ENCODE measurements at places on chromosomes 5 and 9. TPM values are rescaled to one million over a fixed set of nuclear protein-coding genes. Genes with fewer than 3 reads are reported as not detected.

FAM219A gene
- 28.8 TPM for total RNA-seq

LAMC3 gene
- 28.5 TPM for total RNA-seq

PRUNE2 gene
- total RNA-seq = 7.4 TPM

GARIN3 gene
- not detected for total RNA-seq

SPOCK1 gene
- 4.0 TPM for total RNA-seq

CORO2A gene
- 20.0 TPM for total RNA-seq

COL27A1 gene
- total RNA-seq = 13.7 TPM

RAB24 gene
- 36.3 TPM for total RNA-seq

PCDHGA2 gene
- 2.5 TPM for total RNA-seq

ADAMTS2 gene
- total RNA-seq = 16.4 TPM

DNA sequence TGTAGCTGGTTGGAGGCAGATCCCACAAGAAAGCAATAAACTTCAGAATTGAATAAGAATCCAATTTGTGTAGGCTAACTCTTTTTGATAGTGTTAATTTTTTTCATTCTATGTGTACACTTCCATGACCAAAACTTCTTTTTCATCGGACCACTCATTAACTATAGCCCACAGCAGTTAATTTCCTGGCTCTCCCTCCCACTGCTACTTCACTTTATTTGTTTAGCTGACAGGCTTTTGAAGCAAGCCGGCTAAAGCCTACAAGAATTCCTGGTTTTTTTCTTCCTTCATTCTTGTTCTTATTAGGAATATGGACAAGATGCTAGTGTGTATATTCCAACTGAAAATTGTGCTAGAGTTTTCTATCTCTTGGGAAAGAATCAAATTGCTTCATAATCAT lies 329.2 kb upstream of the CCNH start:
- no peak overlapping the region for H3K27ac ChIP-seq
- no peaks in the 10 kb centered on the region for H3K4me1 ChIP-seq
- no peaks in the 10 kb centered on the region for H3K36me3 ChIP-seq

DNA sequence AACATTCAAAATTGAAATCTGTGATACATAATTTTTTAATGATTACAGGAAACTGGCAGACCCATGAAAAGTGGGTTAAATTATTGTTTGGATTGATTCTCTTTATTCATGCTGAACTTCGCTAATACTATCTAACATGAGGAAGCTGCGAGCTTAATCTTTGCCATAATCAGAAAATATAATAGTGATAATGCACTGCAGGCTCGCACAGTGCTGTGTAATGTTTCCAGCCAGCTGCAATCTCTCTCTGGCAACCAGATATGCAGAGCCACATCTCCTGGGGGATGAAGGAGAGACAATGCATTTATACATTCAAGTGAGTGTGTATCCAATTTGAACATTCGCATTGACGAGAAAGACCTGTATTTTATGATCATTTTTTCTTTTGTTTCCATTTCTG lies 669.7 kb upstream of the RGMB start:
- no peak for DNase-seq
- H3K36me3 ChIP-seq = no peaks in the 10 kb centered on the region
- H3K4me3 ChIP-seq = no peak overlapping the region
- no peak overlapping the region for H3K27ac ChIP-seq

GRCh38 chr5:137710086-137710485 lies 25.8 kb downstream of the KLHL3 start:
- DNase-seq = no peak
- no peaks in the 10 kb centered on the region for H3K36me3 ChIP-seq
- H3K4me3 ChIP-seq = no peak overlapping the region

DNA sequence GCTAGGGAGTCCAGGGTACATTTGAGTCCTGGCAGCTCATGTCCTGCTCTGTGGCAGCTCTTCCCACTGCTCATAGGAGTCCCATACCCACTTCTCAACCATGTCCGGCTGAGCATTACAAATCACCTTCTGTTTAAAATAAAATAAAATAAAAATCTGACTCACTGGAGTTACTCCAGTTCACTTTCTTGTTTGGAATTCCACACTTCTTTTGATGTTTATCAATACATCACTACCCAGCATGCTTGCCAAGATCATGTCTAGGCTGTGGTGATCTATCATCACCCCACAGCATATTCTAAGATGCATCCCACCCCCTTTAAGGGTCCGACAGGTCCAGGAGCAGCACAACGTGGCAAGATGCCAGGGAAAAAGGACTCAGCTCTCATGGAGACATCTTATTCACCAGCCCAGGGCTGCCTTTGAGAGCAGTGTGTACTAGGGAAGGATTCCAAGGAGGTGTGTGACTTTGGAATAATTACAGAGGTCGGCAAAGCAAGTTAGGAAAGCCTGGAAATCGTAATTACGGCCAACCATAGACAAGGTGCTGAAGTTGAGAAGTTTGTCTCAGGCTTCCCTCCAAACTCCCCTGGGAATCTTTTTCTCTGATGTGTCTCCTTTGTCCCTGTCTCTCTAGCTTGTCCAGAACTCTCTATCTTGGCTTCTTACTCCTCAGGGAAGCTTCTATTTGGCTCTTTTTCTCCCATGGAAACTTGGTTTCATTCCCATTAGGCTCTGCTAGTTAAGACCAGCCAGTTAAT lies 111.4 kb upstream of the SLC1A3 start:
- no peaks in the 10 kb centered on the region for H3K4me1 ChIP-seq
- DNase-seq = no peak
- H3K27ac ChIP-seq = no peak overlapping the region
- H3K36me3 ChIP-seq = no peaks in the 10 kb centered on the region
- no peaks in the 10 kb centered on the region for H3K27me3 ChIP-seq
- no peak overlapping the region for H3K4me3 ChIP-seq

DNA sequence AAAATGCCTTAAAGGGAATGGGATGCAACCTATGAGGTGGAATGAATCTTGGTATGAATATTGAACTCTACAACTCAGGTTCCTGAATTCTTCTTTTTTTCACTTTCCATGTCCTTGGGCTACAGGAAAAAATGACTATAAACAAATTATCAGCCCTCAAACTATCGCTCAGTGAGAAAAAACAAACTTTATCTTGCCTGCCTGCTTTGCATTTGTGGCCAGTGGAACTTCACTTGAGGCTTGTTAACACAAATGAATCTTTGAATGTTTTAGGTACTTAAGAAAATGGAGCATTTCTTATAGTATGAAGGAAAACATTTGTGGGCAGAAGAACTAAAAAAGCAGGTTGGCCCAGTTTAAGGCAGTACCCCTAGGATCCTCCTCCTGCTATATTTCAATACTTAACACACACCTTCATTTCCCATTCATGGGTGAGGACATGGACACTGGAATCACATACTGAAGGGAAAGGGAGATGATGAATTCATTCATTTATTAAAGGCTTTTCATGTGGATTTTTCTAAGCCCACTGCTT lies 34.1 kb downstream of the ELOVL7 start:
- DNase-seq = no peak
- H3K36me3 ChIP-seq = no peaks in the 10 kb centered on the region
- H3K4me1 ChIP-seq = no peaks in the 10 kb centered on the region
- H3K27ac ChIP-seq = no peak overlapping the region
- H3K27me3 ChIP-seq = no peaks in the 10 kb centered on the region

DNA sequence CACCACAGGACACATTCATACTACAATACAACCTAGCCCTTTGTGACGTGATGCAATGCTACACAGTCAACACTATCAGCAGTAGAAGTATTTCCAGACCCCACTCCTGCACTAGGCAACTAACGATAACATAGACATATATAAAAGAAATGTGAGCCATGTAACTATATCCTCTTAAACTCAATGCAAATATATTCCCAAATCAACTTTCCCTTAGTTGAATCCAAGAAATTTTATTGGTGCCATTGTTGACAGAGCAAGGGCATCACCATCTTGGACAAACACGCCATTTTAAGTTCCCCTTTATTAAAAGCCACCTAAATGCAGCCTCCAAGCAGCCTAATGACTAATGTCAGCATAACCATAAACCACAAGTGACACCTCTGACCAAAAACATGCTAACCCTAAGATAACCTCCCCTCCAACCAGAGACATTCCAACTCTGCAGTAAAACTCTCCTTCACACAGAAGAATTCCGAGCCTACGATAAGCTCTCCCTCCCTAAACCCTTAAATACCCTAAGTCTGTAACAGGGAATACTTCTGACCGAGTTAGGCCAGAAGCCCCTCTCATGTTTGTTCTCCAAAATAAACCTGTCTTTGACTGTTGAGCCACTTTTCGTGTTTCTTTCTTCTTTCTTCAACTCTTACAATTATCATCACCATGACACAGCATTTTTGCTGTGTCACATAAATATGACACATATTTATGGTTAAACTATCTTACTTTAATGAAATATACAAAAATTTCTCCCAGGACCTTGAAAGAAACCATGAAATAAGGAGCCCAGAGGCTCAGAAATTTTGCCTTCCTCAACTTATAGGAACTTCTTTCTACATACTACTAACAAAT lies 1497.8 kb downstream of the EFNA5 start:
- no peak overlapping the region for H3K27ac ChIP-seq
- no peaks in the 10 kb centered on the region for H3K36me3 ChIP-seq
- H3K4me3 ChIP-seq = no peak overlapping the region
- H3K4me1 ChIP-seq = no peaks in the 10 kb centered on the region
- no peaks in the 10 kb centered on the region for H3K27me3 ChIP-seq
- DNase-seq = no peak

DNA sequence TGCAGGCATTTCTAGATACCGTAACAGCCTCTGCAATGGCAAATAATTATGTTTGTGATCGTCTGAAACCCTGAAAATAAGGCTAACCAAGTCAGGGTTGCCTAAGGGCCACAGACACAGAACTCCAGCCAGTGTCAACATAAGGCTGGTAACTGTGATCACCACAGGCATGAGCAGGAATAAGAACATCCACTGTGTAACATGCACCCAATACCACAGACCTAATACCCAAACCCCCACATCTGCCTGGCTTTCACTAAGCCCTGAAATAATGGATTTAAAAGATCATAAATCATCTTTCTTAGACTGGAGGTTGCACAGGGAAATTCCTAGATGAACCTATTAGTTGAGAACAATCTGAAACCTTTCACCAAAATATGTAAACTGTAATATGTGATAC lies 394.5 kb downstream of the NFIB start:
- no peaks in the 10 kb centered on the region for H3K4me1 ChIP-seq
- no peak overlapping the region for H3K4me3 ChIP-seq

DNA sequence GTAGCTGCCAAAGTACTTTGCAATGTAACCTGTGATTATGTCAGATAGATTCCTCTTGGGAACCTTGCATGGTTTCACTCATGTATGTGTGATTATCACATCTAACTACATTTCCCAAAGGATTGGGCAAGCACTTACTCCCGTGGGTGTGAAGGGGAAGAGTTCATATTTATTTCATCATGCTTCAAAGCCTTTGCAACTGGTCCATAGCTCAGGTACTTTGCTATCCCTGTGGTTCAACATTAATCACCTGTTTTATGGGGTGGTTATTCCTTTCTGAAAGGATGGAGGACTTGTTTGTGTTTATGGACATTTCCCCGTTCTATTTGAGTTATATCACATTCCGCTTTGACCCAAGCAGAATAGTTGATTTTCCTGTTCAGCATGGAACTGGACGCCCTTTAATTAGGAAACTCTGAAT lies 13.6 kb upstream of the ERMP1 start:
- H3K27me3 ChIP-seq = no peaks in the 10 kb centered on the region
- H3K4me3 ChIP-seq = no peak overlapping the region
- H3K36me3 ChIP-seq = no peaks in the 10 kb centered on the region
- H3K27ac ChIP-seq = no peak overlapping the region
- peaks cover 16% of the 10 kb centered on the region for H3K4me1 ChIP-seq

- no peaks in the 10 kb centered on the region for H3K4me1 ChIP-seq
- no peak for DNase-seq
- no peak overlapping the region for H3K4me3 ChIP-seq
- H3K27me3 ChIP-seq = no peaks in the 10 kb centered on the region
- H3K36me3 ChIP-seq = no peaks in the 10 kb centered on the region
Observed at GRCh38 chr5:55852503-55852902, 1.3 kb downstream of the IL31RA start.

- DNase-seq = no peak
- H3K36me3 ChIP-seq = peaks cover 56% of the 10 kb centered on the region
- H3K4me1 ChIP-seq = no peaks in the 10 kb centered on the region
- no peak overlapping the region for H3K27ac ChIP-seq
Observed at GRCh38 chr5:67115246-67115645, 81.4 kb downstream of the CD180 start.

- no peaks in the 10 kb centered on the region for H3K27me3 ChIP-seq
- no peaks in the 10 kb centered on the region for H3K36me3 ChIP-seq
- H3K4me1 ChIP-seq = no peaks in the 10 kb centered on the region
- DNase-seq = no peak
- H3K4me3 ChIP-seq = no peak overlapping the region
- no peak overlapping the region for H3K27ac ChIP-seq
Observed at GRCh38 chr9:38352530-38353328, 39.8 kb upstream of the ALDH1B1 start.

DNA sequence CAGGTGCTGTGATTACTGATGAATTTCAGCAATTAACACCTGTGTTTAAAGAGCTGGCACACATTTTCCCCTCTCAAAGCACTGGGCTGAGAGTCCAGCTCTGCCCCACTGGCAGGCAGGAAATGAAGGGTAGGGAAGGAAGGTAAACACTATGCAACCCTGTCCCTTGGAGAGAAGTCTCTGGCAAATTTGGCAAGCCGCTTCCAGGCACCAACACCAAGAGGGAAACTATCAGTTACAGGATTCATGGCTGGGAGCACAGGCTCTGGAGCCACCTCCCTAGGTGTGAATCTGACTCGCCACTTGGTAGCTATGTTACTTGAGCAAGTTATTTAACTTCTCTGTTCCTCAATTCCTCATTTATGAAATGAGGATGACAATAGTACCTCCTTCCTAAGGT lies 3.3 kb downstream of the ANKS6 start:
- peaks cover 21% of the 10 kb centered on the region for H3K4me1 ChIP-seq
- H3K36me3 ChIP-seq = peaks cover 6% of the 10 kb centered on the region
- H3K27ac ChIP-seq = no peak overlapping the region

DNA sequence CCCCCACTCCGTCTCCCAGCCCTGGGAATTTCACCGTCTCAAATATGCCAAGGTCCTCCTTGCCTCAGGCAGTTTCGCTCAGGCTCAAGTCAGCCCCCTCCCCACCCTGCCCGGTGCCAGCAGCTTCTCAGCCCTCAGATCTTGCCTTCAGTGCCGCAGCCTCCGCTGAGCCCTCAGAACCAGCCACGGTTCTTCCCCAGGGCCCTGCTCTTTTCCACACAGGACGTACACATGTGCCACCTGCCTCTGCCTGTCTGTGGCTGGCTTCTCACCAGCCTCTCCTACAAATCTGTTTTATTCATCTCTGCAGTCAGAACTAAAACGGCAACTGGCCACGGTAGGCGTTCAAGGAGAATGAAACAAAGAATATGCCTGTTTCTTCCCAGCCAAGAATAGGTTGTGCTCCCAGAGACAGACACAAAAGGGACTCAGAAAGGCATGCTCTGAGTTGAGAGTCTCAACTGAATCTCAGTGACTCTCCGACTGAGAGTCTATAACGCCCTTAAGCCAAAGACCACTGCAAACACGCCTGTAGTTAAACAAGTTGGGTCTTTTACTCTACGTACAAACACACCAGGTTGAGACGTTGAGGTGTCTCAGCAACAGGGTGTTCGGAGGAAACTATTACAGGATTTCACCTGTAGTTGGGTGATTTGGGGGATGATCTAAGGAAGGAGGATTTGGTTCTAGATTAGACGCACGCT lies 10.6 kb upstream of the GRIN1 start:
- peak overlapping the region; percentile 77 for H3K4me3 ChIP-seq
- no peaks in the 10 kb centered on the region for H3K27me3 ChIP-seq
- peaks cover 26% of the 10 kb centered on the region for H3K4me1 ChIP-seq
